ENCODE measurements at places on chromosomes 16 and 17.

- no peak for DNase-seq
Observed at GRCh38 chr17:45440161-45440778, 7.6 kb upstream of the ARHGAP27 start.

DNA sequence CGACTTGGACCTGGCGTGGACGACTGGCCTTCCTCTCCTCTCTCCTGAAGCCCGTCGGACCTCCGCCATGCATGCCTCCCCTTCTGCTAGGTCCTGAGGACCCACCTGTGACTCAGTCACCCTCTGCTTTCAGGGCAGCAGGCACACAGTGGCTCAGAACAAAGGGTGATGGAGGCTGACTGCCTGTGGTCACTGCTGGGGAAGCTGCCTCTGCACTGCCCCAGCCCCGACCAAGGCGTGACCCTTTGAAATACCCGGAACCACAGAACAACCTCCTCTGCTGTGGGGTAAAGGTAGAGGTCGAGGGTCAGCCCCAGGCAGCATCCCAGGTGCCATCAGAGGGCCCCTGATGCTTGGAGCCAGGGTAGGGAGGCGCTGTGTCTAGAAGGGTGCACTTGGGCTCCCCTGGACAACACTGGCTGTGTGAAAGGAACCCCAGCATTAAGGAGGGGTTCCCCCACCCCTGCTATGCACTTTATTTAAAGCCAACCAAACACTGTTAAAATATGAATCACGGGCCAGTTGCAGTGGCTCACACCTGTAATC lies 12.5 kb upstream of the SLC4A1 start:
- DNase-seq, result no peak

DNA sequence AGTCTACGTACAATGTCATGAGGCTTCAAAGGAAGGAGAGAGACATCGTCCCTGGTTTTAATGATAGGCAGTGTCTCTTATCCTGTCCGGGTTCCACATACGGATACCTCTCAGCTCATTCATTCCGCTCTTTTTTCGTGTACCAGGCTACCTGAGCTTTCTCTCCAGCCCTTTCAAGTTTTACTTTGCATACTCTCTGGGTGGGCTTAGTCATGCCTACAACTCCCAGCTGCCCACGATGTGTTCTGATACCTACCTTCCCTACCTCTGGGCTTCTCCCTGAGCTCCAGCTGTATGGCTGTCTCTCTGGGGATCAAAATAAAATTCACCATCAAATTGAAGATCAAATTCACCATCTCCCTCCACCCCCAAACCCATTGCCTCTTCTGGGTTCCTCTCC lies 354.0 kb upstream of the EEF2KMT start:
- no peak for DNase-seq

DNA sequence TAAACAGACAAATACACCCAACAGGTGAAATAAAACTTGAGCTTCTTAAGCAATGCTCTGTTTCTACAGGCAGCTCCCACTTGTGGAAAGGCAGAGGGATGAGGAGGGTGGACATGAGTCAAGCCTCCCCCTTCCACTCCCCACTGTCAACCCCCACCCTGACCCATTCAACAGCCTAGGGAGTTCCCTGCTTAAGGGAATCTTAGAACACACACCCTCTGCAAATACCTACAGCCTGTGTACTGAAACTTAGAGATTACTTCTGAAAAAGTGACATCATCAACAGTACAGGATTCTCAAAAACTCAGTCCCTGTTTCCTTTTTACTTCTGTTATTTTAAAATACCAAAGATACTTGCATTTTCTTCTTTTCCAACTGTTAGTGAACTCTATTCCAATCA lies 345.4 kb downstream of the SOX9 start:
- peak; percentile 73 for DNase-seq

- no peak for DNase-seq
Observed at GRCh38 chr16:72835086-72835485, 212.8 kb downstream of the ZFHX3 start.

GRCh38 chr17:69856946-69857345 lies 218.1 kb upstream of the KCNJ16 start:
- DNase-seq, result no peak

DNA sequence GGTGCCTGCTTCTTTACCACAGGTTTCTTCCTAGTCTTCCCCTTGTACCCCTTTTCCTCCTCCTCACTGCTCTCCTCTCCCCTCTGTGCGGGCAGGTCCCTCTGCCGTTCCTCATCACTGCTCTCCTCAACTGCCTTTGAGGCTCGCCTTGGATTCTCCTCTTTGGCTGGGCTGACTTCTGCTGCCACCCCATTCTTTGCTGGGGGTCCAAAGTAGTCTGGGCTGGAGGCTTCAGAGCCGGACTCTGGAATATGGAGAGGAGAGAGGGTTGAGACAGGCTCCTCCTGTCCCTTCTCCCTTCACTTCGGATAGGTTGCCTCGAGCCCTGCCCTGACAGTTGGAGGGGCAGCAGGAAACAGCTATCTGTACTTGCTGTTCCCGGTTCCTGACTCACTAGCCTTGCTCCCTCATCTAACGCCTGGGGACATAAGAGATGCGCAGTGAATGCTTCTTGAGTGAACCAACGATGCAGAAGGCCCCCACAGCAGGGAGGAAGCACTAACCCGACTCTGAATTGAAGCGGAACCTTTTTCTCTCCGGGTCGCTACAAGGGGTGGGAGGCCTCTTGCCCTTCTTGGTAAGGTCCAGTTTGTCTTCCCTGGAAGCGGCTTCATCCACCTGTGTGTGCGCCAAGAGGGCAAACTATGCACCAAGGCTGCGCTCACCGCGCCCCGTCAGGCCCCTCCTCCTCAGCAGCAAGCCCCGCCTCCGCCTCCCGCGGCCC lies 655 bp downstream of the HIRIP3 start:
- DNase-seq, result peak; percentile 53

GRCh38 chr17:42067371-42068091 lies 17.1 kb upstream of the C17orf113 start:
- DNase-seq, result peak; percentile 46

DNA sequence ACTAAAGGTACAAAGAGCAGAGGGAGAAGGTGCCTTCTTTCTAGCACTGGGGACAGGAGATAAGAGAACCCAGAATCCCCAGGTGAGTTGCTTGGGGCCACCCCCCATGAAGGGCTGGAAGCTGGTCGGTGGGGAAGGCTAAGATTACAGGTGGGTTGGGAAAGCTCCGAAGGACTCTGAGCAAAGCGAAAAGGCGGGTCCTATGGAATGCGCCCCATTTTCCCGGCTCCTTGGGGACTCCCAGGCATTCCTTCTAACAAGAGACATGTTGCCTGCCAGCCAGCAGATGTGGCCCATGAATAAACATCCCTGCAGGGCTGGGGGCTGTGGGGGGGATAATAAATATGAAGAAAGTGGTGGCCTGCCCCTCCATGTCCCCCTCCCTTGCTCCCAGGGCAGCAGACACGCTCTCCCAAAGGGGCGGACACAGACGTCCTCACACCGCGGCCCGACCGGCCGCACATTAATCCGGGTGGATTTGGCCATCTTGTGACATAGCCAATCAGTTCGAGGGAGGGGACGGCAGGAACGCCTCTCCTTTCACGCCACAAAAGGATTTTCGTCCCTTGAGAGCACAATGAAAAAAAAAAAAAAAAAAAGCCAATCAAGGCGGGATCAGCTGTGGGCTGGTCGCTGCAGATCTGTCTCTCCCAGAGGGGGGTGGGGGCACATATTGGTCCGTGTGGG lies 98.5 kb downstream of the SOX9 start:
- no peak for DNase-seq

GRCh38 chr17:1521086-1521640 lies 4.8 kb upstream of the INPP5K start:
- DNase-seq, result no peak

DNA sequence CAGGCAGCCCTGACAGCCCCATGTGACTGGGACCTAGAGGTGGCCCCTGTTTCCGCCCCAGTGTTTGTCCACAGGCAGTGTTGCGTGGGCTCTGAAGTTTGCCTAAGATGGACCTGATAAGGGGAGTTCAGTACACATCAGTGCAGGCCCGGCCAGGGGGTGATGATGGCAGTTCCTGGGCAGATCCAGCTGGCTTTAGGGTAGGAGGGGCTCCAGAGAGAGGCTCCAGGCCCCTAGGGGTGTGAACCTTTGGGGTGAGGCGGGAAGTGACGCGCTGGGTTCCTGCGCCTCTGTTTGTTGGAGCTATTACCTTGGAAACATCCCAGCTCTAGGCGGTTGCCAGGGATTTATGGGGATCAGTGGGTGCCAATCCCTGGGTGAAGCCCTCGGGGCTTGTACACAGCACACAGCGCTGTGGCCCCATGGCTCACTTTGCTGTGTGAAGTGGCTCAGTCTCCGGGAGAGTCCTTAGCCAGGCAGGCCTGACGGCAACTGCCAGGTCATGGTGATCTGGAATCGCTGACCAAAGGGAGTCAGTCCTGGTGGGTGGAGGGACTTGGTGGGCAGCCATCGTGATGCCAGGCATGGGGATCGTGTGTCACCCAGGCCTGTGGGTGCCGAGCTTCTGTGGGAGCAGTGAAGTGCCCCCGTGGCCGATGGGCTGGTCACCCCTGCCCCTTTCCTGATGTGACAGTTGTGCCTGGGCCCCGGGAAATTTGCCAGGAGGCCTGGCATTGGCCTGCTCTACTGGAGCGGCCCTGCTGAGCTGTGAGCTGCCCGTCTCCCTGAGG lies 146.1 kb downstream of the SEC14L1 start:
- DNase-seq, result peak; percentile 81

GRCh38 chr17:17502741-17503565 lies 6.8 kb upstream of the RASD1 start:
- no peak for DNase-seq

GRCh38 chr16:57413733-57414132 lies 9.2 kb downstream of the CCL17 start:
- no peak for DNase-seq

- no peak for DNase-seq
Observed at GRCh38 chr16:51405361-51405760, 254.3 kb upstream of the SALL1 start.

- no peak for DNase-seq
Observed at GRCh38 chr16:67967958-67968399, 458 bp downstream of the SLC12A4 start.

DNA sequence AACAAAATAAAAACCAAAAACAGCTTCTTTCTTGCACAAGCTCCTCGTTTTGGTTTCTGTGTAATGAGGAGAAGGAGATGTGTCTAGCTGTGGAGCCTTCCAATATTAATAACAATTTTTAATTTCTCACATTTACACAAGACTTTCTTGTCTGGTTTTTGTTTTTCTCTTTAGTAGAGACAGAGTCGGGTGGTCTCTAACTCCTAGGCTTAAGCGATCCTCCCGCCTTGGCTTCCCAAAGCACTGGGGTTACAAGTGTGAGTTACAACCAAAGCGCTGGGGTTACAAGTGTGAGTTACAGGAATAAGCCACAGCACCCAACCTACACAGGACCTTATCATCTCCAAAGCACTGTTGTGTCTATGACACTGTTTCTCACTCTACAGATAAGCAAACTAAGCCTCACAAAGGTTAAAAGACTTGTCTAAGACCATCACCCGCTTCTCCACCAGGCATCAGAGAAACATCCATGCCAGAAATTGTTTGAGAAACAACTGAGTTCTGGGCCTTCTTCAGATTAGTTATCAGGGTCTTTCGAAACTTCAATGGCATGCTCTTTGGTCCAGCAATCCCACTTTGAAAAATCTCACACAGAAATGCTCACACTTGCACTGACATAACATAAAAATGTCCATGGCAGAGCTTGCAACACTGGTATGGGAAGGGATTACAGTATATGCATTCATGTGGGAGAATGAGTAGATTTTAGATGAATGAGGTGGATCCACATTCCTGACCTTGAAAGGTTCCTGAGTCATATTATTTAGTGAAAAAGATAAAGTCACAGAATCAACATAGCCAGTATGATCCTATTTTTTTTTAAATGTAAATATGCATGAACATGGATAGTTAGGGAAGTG lies 3.9 kb downstream of the ABAT start:
- peak; percentile 40 for DNase-seq

- DNase-seq, result no peak
Observed at GRCh38 chr17:40495140-40495539, 6.3 kb downstream of the TNS4 start.

GRCh38 chr17:57001541-57001940 lies 23.6 kb downstream of the SCPEP1 start:
- DNase-seq, result no peak

DNA sequence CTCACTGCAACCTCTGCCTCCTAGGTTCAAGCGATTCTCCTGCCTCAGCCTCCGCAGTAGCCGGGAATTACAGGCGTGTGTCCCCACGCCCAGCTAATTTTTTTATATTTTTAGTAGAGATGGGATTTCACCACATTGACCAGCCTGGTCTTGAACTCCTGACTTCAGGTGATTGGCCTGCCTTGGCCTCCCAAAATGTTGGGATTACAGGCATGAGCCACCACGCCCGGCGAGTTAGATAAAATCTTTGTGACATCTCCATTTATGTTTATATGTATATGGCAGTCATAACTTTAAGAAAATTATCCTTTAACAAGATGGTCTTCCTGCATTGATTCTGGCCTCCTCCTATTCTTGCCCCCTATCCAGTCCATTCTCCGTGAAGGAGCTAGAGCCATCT lies 24.0 kb downstream of the CCDC42 start:
- DNase-seq, result no peak

- no peak for DNase-seq
Observed at GRCh38 chr16:19274165-19274797, 11.2 kb upstream of the CLEC19A start.

- DNase-seq, result no peak
Observed at GRCh38 chr16:88718178-88718577, 11.9 kb downstream of the CTU2 start.

Data from cardiac fibroblast (primary cell).